ENCODE measurements at places on chromosomes 2 and 18. TPM values are rescaled to one million over a fixed set of nuclear protein-coding genes. Genes with fewer than 3 reads are reported as not detected.

The MOCOS gene
- 0.03 TPM for total RNA-seq

The YWHAQ gene
- total RNA-seq: 641 TPM

The DOK6 gene
- 0.03 TPM for total RNA-seq

The IL1R1 gene
- 33.5 TPM for total RNA-seq

The ABCG8 gene
- not detected for total RNA-seq

The CGREF1 gene
- 2.6 TPM for total RNA-seq

The NEU2 gene
- not detected for total RNA-seq

Data from activated T-cell treated with anti-CD3 and anti-CD28 coated beads, Interleukin-2, amount 50 U/mL, for 4 hours (primary cell).